ENCODE measurements at places on chromosomes 7 and 10.

DNA sequence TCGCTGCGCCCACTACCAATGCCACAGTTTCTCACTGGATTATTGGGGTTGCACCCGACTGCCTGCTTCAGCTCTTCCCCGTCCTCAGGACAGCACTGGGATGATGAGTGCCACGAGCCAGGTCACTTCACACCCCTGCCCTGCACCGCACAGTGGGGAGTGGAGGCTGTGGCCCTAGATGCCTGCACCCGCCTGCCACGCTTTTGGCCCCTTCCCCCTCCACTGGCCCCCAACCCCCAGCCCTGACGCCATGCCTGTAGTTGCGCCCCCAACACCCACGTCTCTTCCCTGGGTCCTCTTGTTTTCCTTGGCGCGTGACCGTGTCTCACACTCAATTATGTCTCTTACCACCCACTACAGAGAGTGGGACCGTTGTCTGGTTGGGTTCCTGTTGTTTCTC, 134.3 kb downstream of the VIPR2 start:
- DNase-seq, result no peak

GRCh38 chr7:24779283-24779655, 22.0 kb upstream of the GSDME start:
- DNase-seq, result no peak

GRCh38 chr7:127383123-127383835, 9.2 kb downstream of the ZNF800 start:
- DNase-seq, result no peak

- DNase-seq, result no peak
These were observed 76.7 kb upstream of the SFMBT2 start for GRCh38 chr10:7487528-7487927.

DNA sequence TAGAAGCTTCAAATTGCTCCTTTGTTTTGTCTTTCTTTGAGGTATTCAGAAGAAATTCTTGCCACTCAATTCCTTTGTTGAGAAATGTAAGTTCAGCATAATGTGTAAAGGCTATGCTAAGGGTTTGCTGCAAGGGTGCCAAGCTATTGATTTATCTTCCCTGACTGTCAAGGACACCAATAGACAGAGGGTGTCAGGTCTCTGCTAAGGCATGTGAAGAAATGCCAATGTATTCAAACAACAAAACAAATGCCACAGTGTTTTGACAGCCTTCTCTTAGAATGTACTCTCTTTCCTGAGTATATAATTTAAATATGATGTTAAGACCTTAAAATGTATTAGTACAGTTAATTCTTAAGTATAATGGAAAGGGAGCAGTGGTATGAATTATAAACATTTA, 62.4 kb downstream of the LRGUK start:
- no peak for DNase-seq

GRCh38 chr7:91999631-92000565, 59.2 kb downstream of the AKAP9 start:
- DNase-seq, result no peak

GRCh38 chr7:84985073-84985784, 201.6 kb downstream of the SEMA3D start:
- no peak for DNase-seq

- DNase-seq, result no peak
These were observed 46.1 kb upstream of the APBB1IP start for GRCh38 chr10:26391701-26392695.
